GF-D8 (cell line): ENCODE measurements at places on chromosomes 12 and 14.

DNA sequence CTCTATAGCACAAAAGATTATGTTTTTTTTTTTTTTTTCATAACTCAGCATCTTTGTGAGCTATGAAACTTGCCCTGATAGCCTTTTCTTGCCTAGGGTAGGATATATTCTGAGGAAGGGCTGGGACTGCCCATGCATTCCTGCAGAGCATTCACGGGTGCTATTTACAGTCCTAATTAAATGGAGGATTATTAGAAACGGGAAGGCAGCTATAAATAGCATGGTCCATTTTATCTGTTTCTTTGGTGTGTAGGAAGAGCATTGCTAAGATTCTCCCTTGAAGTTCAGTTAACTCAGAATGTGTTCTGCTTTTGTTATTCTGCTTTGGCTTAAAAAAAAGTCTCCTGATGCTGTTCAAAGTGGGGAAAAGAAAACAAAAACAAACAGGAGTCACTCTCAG lies 630.9 kb downstream of the DIO2 start:
- DNase-seq: no peak

DNA sequence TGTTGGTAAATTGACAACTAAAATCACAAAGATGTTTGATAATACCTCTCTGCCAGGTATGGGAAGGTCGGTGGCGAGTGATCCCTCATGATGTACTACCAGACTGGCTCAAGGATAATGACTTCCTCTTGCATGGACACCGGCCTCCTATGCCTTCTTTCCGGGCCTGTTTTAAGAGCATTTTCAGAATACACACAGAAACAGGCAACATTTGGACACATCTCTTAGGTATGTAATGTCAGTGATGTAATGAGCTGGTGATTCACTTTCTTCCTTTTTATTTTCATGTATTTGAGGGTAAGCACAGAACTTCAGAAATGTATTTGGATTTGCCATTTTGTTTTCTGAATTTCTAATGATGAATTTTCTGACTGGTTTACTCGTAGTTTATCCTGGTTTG lies 42.6 kb upstream of the LRTM2 start:
- no peak for DNase-seq

DNA sequence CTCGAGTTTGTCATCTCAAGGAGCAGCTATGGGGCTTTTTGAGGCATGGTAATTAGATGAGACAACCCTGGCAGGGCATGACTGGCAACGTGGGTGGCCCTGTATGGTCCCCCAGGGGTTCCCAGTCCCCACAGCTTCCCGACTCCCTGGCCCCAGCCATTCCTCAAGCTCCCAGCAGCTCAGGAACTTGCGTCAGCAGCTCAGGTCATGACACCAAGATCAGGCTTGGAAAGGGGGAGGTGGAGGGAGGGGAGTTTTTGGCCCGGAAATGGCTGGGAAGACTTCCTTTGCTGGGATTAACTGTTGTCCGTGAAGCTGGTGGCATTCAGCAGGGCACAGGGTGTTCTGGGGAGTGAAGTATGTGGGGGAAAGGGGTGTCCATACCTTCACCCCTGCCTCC lies 10.4 kb upstream of the NRIP2 start:
- DNase-seq: no peak

DNA sequence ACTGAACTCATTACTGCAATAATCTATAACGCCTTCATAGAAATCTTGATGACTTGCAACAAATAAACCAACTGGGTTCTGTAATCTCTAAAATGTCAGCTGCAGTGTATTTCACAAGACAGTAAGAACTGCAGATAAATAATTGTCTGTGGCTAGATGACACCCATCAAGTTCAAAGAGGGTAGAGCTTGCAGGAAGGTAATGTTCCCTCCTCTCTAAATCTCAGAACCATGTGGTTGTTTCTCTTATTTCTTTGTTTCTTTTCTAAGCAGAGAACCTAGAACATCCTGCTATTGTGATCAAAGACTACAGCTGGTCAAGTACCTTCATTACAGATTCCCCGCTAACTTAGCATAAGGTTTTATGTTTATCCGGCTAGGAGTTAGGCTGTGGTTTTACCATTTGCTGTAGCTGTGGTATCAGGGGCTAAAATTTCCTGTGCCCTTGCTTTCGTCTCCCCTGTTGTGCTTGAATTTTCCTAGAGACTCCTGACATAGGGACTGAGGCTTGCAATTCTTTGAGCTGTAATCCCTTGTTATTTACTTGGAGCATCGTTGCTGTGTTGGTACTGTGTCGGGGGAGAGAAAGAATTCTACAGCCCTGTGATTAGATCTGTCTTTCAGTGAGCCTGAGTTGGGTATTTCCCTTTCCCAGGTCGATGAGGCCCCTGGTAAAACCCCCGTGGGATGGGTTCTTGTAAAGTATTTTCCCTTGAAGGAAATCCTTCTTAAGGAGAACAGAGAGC lies 253.1 kb upstream of the BTG1 start:
- DNase-seq: no peak

- no peak for DNase-seq
Observed at GRCh38 chr14:38973083-38973700, 129.8 kb downstream of the SEC23A start.

GRCh38 chr14:74492776-74493342 lies at the start of gene NPC2:
TSS of gene NPC2 (minus strand) at chr14:74493305. CDS start at chr14:74493274, 31 bp downstream.
- DNase-seq: no peak

- DNase-seq: no peak
Observed at GRCh38 chr12:111904446-111904975, 62.5 kb downstream of the MAPKAPK5 start.
